ENCODE measurements at places on chromosomes 5 and 9.
A peak's percentile ranks its signal among the peaks of the same experiment; 100 is the strongest.

GRCh38 chr5:131436081-131436480 is 172.2 kb downstream of the CDC42SE2 start:
- no peak for DNase-seq

DNA sequence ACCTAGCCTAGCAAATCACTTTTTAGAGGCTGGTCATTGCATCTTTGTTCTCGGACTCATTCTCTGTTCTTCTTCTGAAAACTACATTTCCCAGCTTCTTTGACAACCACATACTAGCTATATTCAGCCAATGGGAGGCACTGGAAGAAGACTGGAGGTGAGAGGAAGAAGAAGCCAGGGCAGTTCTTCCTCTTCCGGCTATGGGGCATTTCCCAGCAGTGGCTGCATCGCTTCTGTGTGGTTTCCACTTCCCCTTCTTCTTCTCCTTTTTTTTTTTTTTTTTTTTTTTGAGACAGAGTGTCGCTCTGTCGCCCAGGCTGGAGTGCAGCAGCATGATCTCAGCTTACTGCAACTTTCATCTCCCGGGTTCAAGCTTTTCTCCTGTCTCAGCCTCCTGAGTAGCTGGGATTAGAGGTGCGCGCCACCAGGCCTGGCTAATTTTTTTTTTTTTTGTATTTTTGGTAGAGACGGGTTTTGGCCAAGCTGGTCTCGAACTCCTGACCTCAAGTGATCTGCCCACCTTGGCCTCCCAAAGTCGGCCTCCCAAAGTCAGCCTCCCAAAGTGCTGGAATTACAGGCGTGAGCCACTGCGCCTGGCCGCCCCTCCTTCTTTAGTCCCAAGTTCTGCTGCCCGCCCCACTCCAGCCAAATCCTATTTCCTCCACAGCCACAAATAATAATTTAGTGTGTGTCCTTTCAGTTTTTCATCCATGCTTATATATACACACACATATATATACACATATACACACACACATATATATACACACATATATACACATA is 6.9 kb upstream of the UBAP1 start:
- DNase-seq: peak; percentile 83

DNA sequence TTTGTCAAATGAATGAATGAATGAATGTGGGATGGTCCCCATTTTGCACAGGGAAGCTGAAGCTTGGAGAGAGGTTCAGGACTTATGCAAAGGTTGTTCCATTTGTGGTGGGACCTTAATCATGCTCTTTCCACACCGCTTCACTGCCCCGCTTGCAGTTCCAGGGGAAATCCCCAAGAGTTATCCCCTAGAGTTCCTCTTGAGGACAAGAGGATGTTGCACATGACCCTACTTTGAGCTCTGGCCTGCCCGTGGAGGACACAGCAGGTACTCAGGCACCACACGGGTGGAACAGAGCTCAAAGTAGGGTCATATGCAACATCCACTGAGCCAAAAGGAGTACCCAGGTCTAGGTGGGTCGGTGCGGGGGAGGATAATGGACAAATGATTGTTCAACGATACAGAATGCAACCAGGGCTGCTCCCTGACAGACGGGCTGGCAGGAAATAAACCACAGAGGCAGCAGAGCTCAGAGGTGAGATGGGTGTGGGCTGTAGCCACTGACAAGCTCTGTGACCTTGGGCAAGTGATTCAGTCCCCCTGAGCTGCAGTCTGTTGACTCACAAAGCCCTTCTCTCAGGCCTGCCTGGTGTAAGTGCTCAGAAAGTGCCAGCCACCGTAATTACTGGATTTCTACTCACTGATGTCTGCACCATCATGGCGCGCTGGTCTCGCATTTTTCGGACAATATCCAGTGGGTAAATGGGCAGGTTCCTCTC is 60.3 kb upstream of the EPB41L4B start:
- no peak for DNase-seq

DNA sequence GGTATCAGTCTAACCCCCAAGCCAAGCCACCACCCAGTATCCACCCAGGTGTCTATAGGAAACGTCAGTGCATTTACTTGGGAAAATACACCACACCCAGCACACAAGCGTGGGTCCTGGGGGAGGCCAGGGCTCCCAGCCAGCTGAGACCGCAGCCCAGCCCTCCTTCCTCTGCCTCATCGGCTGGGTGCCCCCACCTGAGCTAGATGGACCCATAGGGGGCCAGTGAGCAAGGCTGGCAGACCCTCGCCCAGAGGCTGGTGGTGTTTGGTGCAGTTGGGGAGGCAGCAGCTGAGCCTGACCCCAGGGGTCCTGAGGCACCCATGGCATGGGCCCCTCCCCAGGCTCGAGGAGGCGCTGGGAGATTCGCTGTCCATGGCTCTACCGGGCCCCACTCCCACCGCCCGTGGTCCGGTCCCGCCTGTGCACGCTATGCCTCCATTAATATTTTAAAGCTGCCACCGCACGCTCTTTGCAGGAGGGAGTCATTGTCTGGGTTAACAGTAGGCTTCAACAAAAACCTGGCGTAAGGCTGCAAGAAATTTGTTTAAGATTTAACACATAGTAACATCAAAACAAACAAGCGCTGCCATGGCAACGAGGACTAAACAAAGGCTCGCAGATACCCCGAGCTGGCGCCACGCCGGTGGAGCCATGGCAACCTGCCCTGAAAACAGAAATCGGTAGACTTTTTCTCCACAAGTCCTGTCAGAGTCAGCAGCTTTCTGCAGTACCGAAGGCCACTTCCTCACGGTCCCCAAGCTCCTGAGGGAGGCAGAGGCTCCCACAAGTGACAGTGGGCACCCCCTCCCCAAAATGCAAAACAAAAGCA is 20.6 kb downstream of the TPPP start:
- peak; percentile 80 for DNase-seq

DNA sequence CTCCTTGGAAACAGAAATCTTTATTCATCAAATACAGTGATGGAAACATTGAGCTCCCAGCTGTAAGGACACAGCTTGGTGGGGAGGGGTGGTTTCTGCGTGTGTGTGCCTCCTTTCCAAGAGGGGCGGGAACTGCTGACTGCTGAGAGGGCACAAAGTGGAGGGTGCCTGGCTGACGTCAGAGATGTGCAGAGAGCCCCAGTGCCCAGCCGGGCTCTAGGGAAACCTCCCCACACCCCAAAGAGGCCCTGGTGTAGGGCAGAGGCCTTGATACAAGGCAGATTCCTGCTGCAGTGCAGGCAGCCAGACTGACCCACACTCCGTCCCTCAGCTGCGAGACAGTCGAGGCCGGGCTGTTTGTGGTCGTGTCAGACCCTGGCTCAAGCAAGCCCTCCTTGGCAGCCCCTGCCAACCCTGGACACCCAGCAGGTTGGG is 191.0 kb downstream of the CACNA1B start:
- DNase-seq: no peak

- no peak for DNase-seq
Measured at GRCh38 chr9:122364783-122365150, 6.1 kb upstream of the PTGS1 start.

DNA sequence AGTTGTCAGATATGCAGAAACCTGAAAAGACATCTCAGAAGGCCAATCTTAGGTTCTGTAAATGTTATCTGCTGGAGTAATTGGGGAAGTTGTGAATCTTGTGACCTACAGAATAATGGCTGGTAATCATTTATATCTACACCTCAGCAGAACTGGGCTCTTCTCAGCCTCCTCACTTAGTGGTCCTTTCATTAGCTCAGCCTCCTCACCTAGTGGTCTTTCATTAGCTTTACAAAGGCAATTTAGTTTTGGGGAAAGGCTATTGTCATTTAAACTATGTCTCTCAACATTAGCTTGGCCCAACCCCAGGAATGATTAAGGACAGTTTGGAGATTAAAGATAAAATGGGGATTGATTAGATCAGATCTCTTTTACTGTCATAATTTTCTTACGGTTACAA is 284.2 kb upstream of the SGCD start:
- no peak for DNase-seq

- no peak for DNase-seq
Measured at GRCh38 chr9:1461812-1462211, 411.7 kb downstream of the DMRT2 start.

- no peak for DNase-seq
Measured at GRCh38 chr9:128913048-128913900, 7.5 kb upstream of the PHYHD1 start.

- DNase-seq: no peak
Measured at GRCh38 chr9:114031948-114032840, 45.9 kb downstream of the AMBP start.

GRCh38 chr5:176874198-176874780 is 24.9 kb downstream of the HK3 start:
- no peak for DNase-seq

GRCh38 chr9:130209422-130209821 is 37.2 kb downstream of the NCS1 start:
- DNase-seq: no peak

- no peak for DNase-seq
Measured at GRCh38 chr5:77209495-77210090, 887 bp upstream of the PDE8B start.

- no peak for DNase-seq
Measured at GRCh38 chr5:171980792-171981191, 25.6 kb downstream of the FBXW11 start.

- DNase-seq: no peak
Measured at GRCh38 chr9:38015266-38015665, 53.8 kb downstream of the SHB start.

- DNase-seq: no peak
Measured at GRCh38 chr5:71974622-71975021, 132.7 kb upstream of the MAP1B start.

- DNase-seq: no peak
Measured at GRCh38 chr5:134965271-134965825, 2.4 kb upstream of the CATSPER3 start.

GRCh38 chr5:72380492-72381274 is 60.5 kb downstream of the PTCD2 start:
- DNase-seq: no peak

GRCh38 chr9:107016383-107016782 is 153.4 kb downstream of the ZNF462 start:
- no peak for DNase-seq

DNA sequence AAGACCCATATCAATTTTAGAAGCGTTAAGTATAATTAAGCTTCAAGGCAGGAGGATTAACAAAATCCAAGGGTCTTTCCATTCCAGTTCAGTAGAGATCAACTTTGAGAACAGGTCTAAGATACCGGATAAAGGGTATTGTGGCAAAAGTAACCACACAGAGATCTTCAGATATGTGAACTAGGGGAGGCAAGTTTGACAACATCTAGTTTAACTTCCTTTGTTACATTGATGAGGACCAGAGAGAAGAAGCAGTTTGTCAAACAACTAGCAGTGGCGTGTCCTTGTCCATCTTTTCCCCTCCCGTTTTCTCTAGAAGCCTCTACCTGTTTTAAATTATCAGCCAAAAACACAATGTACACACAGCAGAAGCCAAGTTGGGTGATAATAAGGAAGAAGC is 8.6 kb downstream of the SLC36A2 start:
- DNase-seq: no peak

GRCh38 chr5:160229190-160229742 is at the start of gene FABP6:
TSS of gene FABP6 (plus strand) at chr5:160229506. CDS start at chr5:160229558, 52 bp downstream.
- DNase-seq: no peak

- no peak for DNase-seq
Measured at GRCh38 chr9:114607671-114608524, 3.2 kb upstream of the TMEM268 start.
